ENCODE measurements at places on chromosomes 5 and 9. TPM values are rescaled to one million over a fixed set of nuclear protein-coding genes. Genes with fewer than 3 reads are reported as not detected.

Gene TGFBI
- not detected for total RNA-seq

Gene TAF1L
- not detected for total RNA-seq

- H3K27me3 ChIP-seq, result no peaks in the 10 kb centered on the region
- H3K4me3 ChIP-seq, result no peak overlapping the region
- no peaks in the 10 kb centered on the region for H3K4me1 ChIP-seq
- DNase-seq, result no peak
- H3K27ac ChIP-seq, result no peak overlapping the region
Observed at GRCh38 chr5:28165096-28165495, 1126.7 kb upstream of the CDH9 start.

- H3K4me1 ChIP-seq, result peaks cover 77% of the 10 kb centered on the region
- no peak for DNase-seq
- no peaks in the 10 kb centered on the region for H3K27me3 ChIP-seq
- no peak overlapping the region for H3K4me3 ChIP-seq
Observed at GRCh38 chr9:20569525-20569924, 52.8 kb downstream of the MLLT3 start.

- H3K27ac ChIP-seq, result peak overlapping the region; percentile 63
- DNase-seq, result peak; percentile 32
- peaks cover 42% of the 10 kb centered on the region for H3K4me1 ChIP-seq
- no peak overlapping the region for H3K4me3 ChIP-seq
- H3K27me3 ChIP-seq, result no peaks in the 10 kb centered on the region
Observed at GRCh38 chr5:159156426-159157238, 52.7 kb downstream of the RNF145 start.

GRCh38 chr5:74660140-74660539, 19.6 kb upstream of the ENC1 start:
- no peak overlapping the region for H3K27ac ChIP-seq
- H3K36me3 ChIP-seq, result no peaks in the 10 kb centered on the region
- no peak for DNase-seq
- H3K4me1 ChIP-seq, result no peaks in the 10 kb centered on the region
- no peak overlapping the region for H3K4me3 ChIP-seq
- peaks cover 21% of the 10 kb centered on the region for H3K27me3 ChIP-seq

- peak overlapping the region; percentile 93 for H3K27ac ChIP-seq
- H3K4me1 ChIP-seq, result peaks cover 31% of the 10 kb centered on the region
- peak overlapping the region; percentile 96 for H3K4me3 ChIP-seq
- no peaks in the 10 kb centered on the region for H3K27me3 ChIP-seq
Observed at GRCh38 chr9:6758498-6759184, 868 bp downstream of the KDM4C start.
